Left lung (tissue), 14 donors: ENCODE measurements at places on chromosomes 2 and 18. TPM values are rescaled to one million over a fixed set of nuclear protein-coding genes. Genes with fewer than 3 reads are reported as not detected.

GRCh38 chr2:222477962-222478608, 53.7 kb downstream of the SGPP2 start:
- DNase-seq = no peak

- DNase-seq = no peak
These were observed 105.3 kb upstream of the ZC3H15 start for GRCh38 chr2:186380805-186381204.

- no peak for DNase-seq
These were observed 347.6 kb upstream of the VRK2 start for GRCh38 chr2:57698935-57699449.

The MPP4 gene
- not detected for total RNA-seq

DNA sequence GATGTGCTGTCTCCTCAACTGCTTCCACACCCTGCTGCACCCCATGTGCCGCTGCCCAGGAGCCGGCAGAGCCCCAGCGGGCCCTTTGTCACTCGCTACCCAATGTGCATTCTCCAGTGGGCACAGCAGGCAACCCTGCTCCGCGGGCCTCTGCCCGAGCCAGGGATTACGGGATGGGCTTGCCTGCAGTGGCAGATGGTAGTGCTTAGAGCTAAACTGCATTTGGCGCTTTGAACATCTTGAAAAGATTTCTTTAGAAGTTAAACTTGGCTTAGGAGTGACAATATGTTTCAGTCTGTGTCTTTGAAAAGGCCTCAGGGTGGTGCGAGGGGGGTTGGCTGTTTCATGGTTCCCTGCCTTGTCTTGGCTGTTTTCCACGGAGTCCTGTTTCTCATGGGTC, 84.0 kb upstream of the BOD1L2 start:
- no peak for DNase-seq

DNA sequence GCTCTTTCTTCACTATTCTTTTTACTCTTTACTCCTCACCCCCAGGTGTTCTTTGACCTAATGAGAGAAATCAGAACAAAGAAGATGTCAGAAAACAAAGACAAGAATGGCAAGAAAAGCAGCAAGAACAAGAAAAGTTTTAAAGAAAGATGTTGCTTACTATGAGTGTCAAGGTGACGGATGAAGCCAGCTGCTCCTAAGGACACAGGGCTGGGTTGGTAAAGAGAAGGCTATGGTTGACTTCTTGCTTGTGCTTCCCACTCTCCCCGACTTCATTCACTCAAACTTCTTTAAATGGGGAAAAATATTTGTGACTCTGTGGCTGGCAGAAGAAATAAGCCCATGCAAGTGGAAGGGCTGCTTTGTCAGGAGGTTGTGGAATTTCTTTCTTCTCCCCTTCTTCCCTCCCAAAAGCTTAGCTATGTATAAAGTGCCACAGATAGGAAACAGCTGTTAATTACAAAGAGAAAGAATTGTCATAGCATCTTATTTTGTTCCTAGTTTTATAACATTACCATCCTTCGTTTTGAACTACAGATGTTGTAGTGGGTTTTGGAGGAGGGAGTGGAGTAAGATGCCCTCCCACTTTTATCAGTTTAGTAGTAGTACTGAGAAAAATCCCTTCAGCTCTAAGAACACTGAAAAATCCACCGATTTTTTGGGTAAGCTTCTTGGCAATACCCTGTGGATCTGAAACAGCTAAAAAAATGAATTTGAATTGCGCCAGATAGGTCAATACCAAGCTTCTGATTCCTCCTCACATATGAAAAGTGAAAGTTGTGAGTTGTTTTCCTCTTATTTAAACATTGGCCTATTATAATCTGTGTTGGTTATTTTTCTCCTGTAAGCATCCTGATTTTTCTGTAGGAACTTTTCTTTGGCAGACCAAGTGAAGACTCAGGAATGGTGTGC, 40.7 kb downstream of the RALB start:
- no peak for DNase-seq

The UBE2E3 gene
- total RNA-seq = 59.1 TPM

The SLC38A11 gene
- 0.63 TPM for total RNA-seq

- no peak for DNase-seq
These were observed 33.1 kb upstream of the RASGRP3 start for GRCh38 chr2:33443274-33443829.
